ENCODE measurements at places on chromosomes 1 and 21.

DNA sequence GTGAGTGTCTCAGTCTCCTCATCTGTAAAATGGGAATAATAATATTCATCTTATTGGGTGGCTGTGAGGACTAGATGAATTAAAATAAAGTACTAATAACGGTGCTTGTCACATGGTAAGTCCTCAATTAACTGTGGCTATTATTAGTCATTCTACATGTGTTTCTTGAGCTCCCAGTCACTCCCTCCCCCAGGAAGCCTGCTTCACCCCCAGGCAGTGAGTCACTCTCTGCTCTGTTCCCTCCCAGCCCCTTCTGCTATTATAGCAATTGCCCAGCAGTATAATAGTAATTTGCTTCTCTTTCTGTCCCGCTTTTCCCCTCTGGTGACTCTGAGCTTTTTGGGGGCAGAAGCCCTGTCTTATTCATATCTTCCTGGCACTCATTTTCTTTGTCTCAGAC is 102.0 kb downstream of the BEND5 start:
- DNase-seq: no peak

- no peak for DNase-seq
Measured at GRCh38 chr1:63651161-63651701, 58.0 kb downstream of the PGM1 start.

- no peak for DNase-seq
Measured at GRCh38 chr1:31515056-31515775, 61.1 kb upstream of the TINAGL1 start.

GRCh38 chr1:156503698-156504437 is 3.3 kb upstream of the MEF2D start:
- DNase-seq: no peak

All from activated T-helper 1 cell treated with anti-CD3 and anti-CD28 coated beads, Interleukin-2, amount 50 U/mL, for 16 hours (primary cell).